ENCODE measurements at places on chromosomes 7 and 10.

DNA sequence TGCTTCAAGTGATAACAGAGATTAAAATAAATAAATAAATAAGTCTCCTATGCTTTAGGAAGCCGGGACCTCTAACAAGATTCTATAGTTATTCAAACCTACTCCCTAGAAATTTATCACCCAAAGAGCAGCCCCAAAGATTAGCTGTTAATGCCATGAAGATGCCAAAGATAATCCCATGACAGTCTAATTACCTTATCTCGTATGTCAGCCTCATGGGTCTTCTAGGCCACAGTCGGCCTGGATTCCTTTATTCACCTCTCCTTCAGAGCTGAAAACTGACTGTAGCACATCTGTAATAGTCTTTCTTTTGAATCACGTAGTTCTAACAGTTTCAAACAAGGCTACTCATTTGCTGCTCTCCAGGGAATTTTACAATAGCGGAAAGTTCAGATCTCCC lies 24.2 kb downstream of the COL1A2 start:
- no peak for DNase-seq

DNA sequence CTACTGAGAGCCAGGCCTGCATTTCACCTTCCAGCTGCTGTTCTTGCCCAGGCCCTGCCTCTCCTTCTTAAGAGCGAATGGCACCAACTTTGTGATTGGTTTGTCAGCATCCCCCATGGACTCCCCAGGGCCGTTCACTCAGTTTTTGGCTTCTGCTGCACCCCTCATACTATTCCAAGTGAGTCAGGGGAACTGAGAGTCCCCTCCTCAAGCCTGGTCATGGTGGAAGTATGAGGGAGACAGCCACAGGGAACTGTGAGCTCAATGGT lies 62.4 kb upstream of the ANTXRL start:
- DNase-seq = no peak

DNA sequence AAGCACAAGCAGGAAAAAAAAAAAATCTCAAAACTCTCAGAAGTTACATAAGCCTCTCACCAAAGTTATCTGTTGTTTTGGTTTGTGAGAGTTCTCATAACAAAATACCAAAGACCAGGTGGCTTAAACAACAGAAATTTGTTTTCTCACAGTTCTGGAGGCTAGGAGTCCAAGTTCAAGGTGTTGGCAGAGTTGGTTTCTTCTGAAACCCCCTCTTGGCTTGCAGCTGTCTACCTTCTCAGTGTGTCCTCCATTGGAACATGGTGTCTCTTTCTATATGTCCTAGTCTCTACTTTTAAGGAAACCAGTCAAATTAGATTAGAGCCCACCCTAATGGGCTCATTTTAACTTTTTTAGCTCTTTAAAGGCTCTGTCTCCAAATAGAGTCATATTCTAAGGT lies 44.9 kb downstream of the TNKS2 start:
- no peak for DNase-seq

GRCh38 chr10:76198287-76199035 lies 767.0 kb downstream of the LRMDA start:
- no peak for DNase-seq

GRCh38 chr10:53952698-53953630 lies 848.1 kb downstream of the PCDH15 start:
- no peak for DNase-seq

GRCh38 chr7:55052741-55053427 lies 34.1 kb downstream of the EGFR start:
- no peak for DNase-seq

- DNase-seq = no peak
Measured at GRCh38 chr7:228610-229009, 36.2 kb downstream of the FAM20C start.

DNA sequence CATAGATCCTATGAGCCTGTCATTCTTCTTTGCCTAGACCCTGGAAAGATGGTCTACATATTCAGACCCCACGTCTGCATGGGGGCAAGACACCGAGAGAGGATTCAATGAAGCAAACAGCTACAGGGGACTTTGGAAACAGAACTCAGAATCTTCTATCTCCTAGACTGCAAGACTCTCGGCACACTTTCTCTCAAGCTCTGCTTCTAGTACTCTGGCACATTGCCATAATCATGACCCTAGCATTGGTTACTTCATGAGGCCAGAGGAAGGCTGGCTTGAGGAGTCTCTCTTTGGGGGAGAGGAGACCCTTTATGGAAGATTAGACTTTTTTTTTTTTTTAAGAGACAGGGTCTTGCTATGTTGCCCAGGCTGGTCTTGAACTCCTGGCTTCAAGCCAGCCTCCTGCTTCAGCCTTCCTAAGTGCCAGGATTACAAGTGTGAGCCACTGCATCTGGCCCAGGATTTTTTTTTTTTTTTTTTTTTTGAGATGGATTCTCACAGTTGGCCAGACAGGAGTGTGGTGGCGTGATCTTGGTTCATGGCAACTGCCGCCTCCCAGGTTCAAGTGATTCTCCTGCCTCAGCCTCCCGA lies 20.7 kb downstream of the CCDC3 start:
- no peak for DNase-seq

GRCh38 chr10:46075869-46076268 lies 29.8 kb upstream of the MSMB start:
- no peak for DNase-seq

Data from D721Med (cell line).